Activated T-cell treated with anti-CD3 and anti-CD28 coated beads, Interleukin-2, amount 50 U/mL, for 72 hours (primary cell): ENCODE measurements at places on chromosomes 12 and 14. TPM values are rescaled to one million over a fixed set of nuclear protein-coding genes. Genes with fewer than 3 reads are reported as not detected.

GRCh38 chr14:76951166-76951565, 77.3 kb downstream of the IRF2BPL start:
- peaks cover 82% of the 10 kb centered on the region for H3K4me1 ChIP-seq
- no peak overlapping the region for H3K27ac ChIP-seq
- no peak for DNase-seq
- H3K27me3 ChIP-seq, result no peaks in the 10 kb centered on the region

GRCh38 chr12:84760091-84760865, 152.3 kb downstream of the SLC6A15 start:
- no peak overlapping the region for H3K27ac ChIP-seq
- H3K4me1 ChIP-seq, result no peaks in the 10 kb centered on the region
- DNase-seq, result no peak
- H3K4me3 ChIP-seq, result no peak overlapping the region
- H3K27me3 ChIP-seq, result no peaks in the 10 kb centered on the region
- H3K36me3 ChIP-seq, result no peaks in the 10 kb centered on the region

The OTOGL gene
- not detected for total RNA-seq

The VDR gene
- 224 TPM for total RNA-seq

DNA sequence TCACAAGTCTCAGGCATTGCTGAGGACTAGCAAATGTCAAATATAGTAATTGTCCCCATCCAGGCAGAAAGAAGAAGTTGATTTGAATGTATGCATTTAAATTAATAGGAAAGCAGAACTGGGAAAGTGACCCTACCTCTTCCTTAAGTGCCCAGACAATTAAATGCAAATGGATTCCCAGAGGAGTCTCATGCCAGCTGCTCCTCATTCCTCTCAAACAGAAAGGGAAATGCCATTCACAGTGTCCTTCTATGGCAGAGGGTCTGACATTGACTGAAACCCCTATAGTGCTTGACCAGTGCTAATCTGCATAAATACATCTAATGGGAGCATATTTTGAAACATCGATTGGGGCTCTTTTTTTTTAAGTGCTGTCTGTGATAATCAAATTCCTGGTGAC, 292.4 kb upstream of the SEL1L start:
- no peaks in the 10 kb centered on the region for H3K27me3 ChIP-seq
- no peak overlapping the region for H3K4me3 ChIP-seq
- no peaks in the 10 kb centered on the region for H3K4me1 ChIP-seq
- no peak for DNase-seq
